Left lung (tissue), 14 donors: ENCODE measurements at places on chromosomes 3 and 15. TPM values are rescaled to one million over a fixed set of nuclear protein-coding genes. Genes with fewer than 3 reads are reported as not detected.
A peak's percentile ranks its signal among the peaks of the same experiment; 100 is the strongest.

DNA sequence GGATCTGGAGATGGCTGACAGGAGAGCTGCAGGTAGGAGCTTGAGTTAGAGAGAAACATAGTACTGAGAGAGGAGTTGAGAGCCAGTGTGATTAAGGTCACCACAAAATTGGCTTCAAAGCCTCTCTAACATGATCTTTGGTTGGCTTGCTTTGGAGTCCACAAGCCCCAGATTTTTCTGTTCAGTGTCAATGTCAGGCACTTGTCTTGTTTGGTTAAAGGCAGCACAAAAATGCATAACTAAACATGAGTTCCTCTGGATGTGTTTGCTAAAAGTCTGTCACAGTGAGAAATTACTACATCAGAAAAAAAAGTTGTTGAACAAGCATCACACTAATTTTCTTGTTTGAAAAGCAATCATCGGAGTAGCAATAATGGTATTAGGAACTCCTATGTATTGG, 440.5 kb downstream of the NTRK3 start:
- no peak for DNase-seq

DNA sequence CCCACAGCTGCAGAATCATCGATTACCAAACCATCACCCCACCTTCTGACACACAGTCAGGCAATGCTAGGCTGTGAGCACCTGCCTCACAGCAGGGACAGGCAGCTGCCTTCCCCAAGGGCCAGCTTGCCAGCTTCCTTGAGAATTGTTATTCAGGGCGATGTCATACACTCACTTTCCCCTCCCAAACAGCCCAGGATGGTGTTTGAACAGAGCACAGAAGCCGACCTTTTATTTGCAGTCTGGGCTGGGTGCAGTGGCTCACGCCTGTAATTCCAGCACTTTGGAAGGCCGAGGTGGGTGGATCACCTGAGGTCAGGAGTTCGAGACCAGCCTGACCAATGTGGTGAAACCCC, 84.5 kb upstream of the HERC1 start:
- no peak for DNase-seq

Gene SCAMP5
- polyA plus RNA-seq = 13.7 TPM

- no peak for DNase-seq
Measured at GRCh38 chr3:117102426-117102825, 392.8 kb downstream of the TUSC7 start.

Gene PYGO1
- 18.9 TPM for polyA plus RNA-seq

- DNase-seq = no peak
Measured at GRCh38 chr15:78708713-78709260, 67.8 kb upstream of the CHRNB4 start.

DNA sequence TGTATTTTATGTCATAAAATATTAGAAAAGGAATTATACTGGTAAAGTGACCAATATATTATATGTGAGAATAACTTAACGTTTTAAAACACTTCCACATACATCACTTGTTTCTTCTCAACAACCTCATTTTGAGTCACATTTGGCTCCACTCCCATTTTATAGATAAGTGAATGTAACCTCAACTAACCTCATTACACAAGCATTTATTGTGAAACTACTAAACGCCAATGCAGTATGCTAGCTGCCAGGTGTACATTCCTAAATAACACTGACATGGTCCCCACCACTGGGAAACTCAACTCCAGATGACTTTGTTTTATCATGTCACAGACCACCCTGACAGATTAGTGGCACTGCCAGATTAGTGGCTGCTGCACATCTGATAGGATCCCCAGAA, 249.7 kb upstream of the CNTN4 start:
- DNase-seq = no peak

GRCh38 chr3:127003601-127004280, 20.8 kb downstream of the PLXNA1 start:
- no peak for DNase-seq

DNA sequence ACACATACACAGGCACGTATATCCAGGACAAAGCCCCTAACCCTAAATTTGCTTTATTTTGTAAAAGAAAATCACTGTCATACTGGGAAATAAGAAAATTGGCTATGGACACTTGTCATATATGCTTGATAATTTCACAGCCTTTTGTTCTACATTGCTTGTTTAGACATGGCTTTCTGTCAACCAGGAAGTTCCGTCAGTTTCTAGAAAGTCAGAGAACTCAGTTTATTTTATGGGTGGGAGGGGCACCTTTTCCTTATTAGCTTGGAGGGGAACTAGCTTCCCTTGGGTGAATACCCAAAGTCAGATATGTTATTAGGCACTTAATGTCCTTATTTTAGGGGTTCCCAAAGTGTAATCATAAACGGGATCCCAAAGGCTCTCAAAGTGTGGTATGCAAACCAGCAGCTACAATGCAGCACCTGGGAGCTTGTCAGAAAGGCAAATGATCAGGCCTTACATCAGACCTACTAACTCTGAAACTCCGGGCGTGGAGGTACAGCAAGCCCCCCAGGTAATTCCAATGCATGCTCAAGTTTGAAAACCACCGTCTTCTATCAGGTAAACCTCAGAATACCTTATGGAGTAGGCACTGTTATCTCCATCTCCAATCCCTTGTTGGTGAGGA, 50.1 kb downstream of the CADPS start:
- no peak for DNase-seq

DNA sequence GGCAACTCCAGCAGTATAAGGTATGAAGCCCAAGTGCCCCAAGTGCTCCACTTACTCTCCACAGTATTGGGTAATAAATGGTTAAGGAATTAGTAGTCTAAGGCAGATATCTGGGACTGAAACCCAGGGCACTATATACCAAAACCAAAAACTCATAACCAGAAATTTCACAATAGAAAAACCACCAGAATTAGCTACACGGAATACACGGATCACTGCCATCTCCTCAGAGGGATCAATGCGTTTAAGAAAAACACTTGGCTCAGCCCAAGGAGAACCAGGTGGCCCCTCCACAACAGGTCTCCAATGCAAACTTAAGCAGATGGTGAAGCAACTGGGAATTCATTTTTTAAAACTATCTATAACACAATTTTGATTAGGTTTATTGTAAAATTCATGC, 83.6 kb downstream of the FAIM start:
- DNase-seq = no peak

Gene COL8A1
- 0.96 TPM for polyA plus RNA-seq

Gene LYSMD2
- polyA plus RNA-seq = 5.2 TPM

- no peak for DNase-seq
Measured at GRCh38 chr3:116647996-116648395, 61.6 kb upstream of the TUSC7 start.

GRCh38 chr3:182668974-182669373, 124.3 kb upstream of the ATP11B start:
- DNase-seq = no peak

Gene TNFSF10
- polyA plus RNA-seq = 53.4 TPM

Gene IL5RA
- 2.3 TPM for polyA plus RNA-seq

Gene TPRA1
- 32.4 TPM for polyA plus RNA-seq

DNA sequence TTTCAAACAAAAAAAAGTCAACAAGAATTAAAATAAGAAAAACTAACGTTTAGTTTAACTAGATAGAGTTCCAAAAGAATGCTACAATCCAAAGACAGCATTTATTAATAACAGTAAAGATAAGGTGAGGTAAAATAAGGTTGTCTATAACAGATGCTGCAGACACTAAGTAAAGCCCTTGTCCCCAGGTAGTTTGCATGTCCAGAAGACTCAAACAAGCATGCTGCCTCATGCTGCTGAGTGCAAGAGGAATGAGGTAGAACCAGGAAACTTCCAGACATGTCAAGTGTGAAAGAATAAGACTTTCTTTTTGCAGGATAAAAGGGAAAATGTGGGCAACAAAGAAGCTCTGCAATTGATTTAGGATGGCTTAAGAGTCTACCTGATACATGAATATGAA, 439.2 kb downstream of the PLOD2 start:
- no peak for DNase-seq

Gene GREM1
- polyA plus RNA-seq = 0.01 TPM

Gene SMAD6
- 27.6 TPM for polyA plus RNA-seq

DNA sequence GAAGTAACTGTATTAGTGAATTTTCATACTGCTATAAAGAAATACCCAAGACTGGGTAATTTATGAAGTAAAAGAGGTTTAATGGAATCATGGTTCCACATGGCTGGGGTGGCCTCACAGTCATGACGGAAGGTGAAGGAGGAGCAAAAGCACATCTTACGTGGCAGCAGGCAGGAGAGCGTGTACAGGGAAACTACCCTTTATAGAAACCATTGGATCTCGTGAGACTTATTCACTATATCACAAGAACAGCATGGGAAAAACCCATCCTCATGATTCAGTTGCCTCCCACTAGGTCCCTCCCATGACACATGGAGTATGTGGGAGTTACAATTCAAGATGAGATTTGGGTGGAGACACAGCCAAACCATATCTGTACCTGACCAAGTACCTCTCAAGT, 812.3 kb upstream of the ALCAM start:
- DNase-seq = no peak

Gene CIB2
- polyA plus RNA-seq = 20.2 TPM

Gene PPP1R14D
- 0.23 TPM for polyA plus RNA-seq

DNA sequence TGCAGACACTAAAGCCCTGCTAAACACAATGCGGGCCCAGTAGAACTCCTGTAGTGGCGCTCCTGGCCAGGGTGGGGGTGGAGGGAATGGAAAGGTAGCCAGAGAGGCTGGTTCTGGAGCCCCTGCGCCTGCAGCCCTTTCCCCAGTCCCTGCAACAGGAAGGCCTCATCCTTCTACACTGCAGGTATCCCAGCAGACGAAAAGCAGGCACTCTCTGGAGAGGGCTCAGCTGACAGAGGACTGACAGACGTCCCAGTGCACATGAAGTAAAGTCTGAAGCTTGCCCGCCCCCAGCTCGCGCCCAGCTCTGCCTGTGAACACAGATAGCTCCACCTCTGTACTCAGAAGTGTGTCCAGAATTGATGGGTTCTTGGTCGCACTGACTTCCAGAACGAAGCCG, 46.0 kb downstream of the NSMCE3 start:
- peak; percentile 45 for DNase-seq

Gene EPHB1
- 3.4 TPM for polyA plus RNA-seq

GRCh38 chr15:41106947-41107346, 9.1 kb downstream of the INO80 start:
- DNase-seq = no peak

DNA sequence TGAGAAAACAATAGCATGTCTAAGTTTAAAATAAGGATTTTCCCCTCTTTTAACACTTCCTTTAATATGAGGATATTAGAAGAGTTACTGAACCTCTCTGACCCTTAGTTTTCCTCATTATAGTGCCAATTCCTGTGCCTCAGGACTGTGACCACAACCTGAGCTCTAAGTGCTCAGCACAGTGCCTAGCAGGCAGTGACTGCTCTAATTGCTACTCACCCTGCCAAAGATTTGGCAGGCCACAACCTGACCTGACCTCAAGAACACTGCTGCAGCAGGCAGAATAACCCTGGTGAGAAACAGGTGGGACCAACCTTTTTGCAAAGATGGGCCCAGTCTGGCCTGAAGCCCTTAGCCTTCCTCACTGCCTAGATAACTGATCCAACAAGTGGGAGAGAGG, 35.7 kb downstream of the NBEAL2 start:
- DNase-seq = no peak
